ENCODE measurements at places on chromosomes 1 and 21. TPM values are rescaled to one million over a fixed set of nuclear protein-coding genes. Genes with fewer than 3 reads are reported as not detected.

The DNASE2B gene
- total RNA-seq: 0.94 TPM

The MAP3K21 gene
- total RNA-seq: 1.4 TPM

The CELA3B gene
- total RNA-seq: 0.60 TPM

The RNF186 gene
- total RNA-seq: not detected

The GNG5 gene
- 107 TPM for total RNA-seq

The CD1C gene
- total RNA-seq: 17.4 TPM

The FCMR gene
- 252 TPM for total RNA-seq

The LINGO4 gene
- not detected for total RNA-seq

The C8A gene
- total RNA-seq: not detected

GRCh38 chr1:94798054-94798453, 22.1 kb upstream of the SLC44A3 start:
- peaks cover 19% of the 10 kb centered on the region for H3K4me1 ChIP-seq
- DNase-seq: no peak
- no peaks in the 10 kb centered on the region for H3K27me3 ChIP-seq
- no peaks in the 10 kb centered on the region for H3K36me3 ChIP-seq
- H3K27ac ChIP-seq: peak overlapping the region; percentile 68

- no peaks in the 10 kb centered on the region for H3K4me1 ChIP-seq
- DNase-seq: no peak
- H3K27me3 ChIP-seq: no peaks in the 10 kb centered on the region
- no peak overlapping the region for H3K4me3 ChIP-seq
Observed at GRCh38 chr1:48061162-48062136, 64.3 kb upstream of the TRABD2B start.

DNA sequence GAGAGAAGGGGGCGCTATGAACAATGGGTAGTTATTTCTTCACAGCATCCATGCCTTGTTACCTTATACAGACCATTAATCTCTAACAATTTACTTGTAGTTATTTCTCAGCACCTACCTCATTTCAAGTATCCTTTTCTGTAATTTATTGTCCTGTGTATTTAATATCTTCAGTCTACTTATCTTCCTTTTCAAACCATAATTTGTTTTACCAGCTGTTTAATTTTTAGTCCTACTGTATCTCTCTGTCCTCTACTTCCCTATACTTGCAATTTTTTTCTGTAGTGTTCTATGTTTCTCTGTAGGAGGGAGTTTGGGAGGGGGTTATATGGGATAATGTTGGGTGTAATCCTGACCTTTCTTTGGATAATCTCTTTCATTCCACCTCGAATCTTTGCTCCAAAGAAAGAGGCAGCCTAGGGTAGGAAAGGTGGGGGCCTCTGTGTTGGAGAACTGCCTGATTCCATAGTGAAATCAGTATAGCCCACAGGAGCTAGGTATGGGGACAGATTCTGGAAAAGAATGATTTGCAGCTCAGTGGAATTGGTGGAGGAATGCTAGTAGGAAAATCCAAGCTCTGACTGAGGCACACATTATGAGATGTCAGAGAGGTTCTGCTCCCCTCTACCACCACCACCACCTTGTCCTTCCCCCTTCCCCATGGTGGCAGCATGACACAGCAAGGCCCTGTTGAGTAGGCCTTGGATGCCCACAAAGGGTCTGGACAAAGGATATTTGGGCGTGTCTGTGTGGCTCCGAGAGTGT, 642 bp downstream of the MLLT11 start:
- H3K27ac ChIP-seq: no peak overlapping the region
- H3K4me1 ChIP-seq: peaks cover 43% of the 10 kb centered on the region
- H3K27me3 ChIP-seq: no peaks in the 10 kb centered on the region
- no peak for DNase-seq
- H3K4me3 ChIP-seq: peak overlapping the region; percentile 73
- H3K36me3 ChIP-seq: peaks cover 15% of the 10 kb centered on the region

- H3K4me3 ChIP-seq: no peak overlapping the region
- DNase-seq: no peak
- no peaks in the 10 kb centered on the region for H3K27me3 ChIP-seq
- no peak overlapping the region for H3K27ac ChIP-seq
Observed at GRCh38 chr1:101971304-101971703, 25.4 kb downstream of the OLFM3 start.

DNA sequence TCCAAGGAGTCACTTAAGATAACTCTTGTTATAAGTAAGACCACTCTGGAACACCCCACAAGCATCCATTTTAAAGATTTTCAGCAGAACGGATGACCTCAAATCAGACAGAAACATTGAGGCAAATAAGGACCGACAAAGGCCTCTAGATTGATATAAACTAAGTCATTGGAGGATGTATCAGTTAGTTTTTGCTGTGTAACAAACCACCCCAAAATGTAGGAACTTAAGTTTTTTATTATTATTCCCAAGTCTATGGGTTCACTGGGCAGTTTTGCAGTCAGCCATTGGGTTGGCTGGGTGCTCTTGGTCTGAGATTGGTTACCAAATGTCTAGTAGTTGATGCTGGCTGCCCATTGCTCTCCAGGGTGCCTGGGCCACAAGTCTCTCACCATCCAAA, 311.8 kb downstream of the SIPA1L2 start:
- H3K36me3 ChIP-seq: no peaks in the 10 kb centered on the region
- DNase-seq: no peak
- H3K4me1 ChIP-seq: no peaks in the 10 kb centered on the region

DNA sequence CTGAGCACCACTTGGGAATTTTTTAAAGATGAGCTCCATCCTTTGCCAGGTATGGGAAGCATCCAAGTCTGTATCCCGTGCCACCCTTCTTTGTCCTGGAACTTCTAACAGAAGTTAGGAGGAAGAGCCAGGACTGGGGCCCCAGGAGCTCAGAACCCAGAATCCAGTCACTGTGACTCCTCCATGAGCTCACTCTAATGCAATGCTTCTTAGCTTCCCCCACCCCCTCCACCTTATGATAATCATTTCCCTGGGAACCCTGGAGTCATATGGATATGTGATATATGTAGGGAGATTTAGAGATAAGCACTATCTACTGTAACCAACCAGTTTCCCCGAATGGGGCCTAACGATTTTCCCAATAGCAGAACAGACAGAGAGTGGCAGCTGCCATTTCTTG, 758 bp upstream of the SPRR5 start:
- no peak overlapping the region for H3K4me3 ChIP-seq
- no peaks in the 10 kb centered on the region for H3K4me1 ChIP-seq
- no peak overlapping the region for H3K27ac ChIP-seq

- H3K36me3 ChIP-seq: peaks cover 10% of the 10 kb centered on the region
- no peak overlapping the region for H3K4me3 ChIP-seq
- H3K4me1 ChIP-seq: peaks cover 8% of the 10 kb centered on the region
- H3K27ac ChIP-seq: no peak overlapping the region
- H3K27me3 ChIP-seq: no peaks in the 10 kb centered on the region
Observed at GRCh38 chr1:43902058-43902831, 31.4 kb upstream of the ARTN start.

DNA sequence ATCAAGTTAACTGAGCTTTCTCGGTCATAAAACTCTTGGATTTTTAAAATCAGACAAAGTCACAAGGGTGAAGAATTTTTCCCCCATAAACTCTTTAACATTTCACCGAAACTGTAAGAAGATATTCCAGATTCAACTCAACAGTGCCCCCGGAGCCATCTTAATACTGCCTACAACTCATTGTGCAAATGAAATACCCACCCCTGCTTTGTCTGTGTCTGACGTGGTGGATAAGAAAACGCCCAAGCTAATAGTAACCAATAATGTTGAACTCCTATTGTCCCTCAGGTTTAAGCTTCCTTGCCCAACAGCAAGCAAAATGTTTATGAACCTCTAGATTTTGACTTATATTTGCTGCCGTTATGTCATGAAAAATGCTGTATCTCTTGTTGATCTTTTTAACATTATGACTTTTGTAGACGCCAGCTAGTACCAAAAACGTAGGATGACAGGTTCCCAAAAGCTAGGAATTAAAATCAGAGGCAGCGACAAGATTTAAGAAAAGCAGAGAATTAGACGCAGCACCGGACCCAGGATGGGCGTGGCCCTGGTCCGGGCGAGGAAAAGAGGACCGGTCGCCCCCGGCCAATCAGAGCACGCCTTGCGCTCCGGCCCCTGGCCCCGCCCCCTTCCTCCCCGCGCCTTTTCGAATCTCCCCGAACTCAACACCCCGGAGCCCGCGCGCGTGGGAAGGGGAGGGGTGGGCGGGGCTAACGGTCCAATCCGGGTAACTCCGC, 1.1 kb downstream of the STMN1 start:
- H3K36me3 ChIP-seq: peaks cover 12% of the 10 kb centered on the region
- H3K4me1 ChIP-seq: peaks cover 33% of the 10 kb centered on the region
- peak overlapping the region; percentile 89 for H3K4me3 ChIP-seq
- peak; percentile 98 for DNase-seq
- H3K27ac ChIP-seq: peak overlapping the region; percentile 79

GRCh38 chr21:42794551-42794950, 84.8 kb downstream of the WDR4 start:
- H3K27me3 ChIP-seq: no peaks in the 10 kb centered on the region
- no peak for DNase-seq
- H3K4me3 ChIP-seq: no peak overlapping the region

Data from spleen (tissue), 13 donors.